Hematopoietic multipotent progenitor cell treated with erythropoietin and hydrocortisone succinate and interleukin-3 and kit ligand, for 6 days (in vitro differentiated cells): ENCODE measurements at places on chromosomes 2 and 18.

- no peak for DNase-seq
Observed at GRCh38 chr2:119259296-119259860, 35.7 kb downstream of the STEAP3 start.

DNA sequence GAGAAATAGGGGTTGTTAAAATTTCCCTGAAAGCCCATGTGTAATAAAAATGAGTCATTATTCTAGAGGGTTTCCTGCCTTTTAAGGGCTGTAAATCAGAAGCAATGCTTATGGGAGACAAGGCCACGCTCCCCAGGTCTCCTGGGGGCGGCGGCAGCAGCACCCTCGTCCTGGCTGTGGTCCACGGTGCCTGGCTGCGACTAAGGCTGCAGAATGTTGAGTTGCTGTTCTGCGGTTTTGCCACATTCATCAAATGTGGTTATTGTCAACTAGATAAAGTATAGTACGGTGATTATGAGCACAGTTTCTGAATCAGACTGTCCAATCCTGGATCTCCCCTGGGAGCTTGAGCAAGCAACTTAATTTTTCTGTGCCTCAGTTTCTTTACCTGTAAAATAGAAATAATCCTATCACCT is 11.9 kb upstream of the AGFG1 start:
- DNase-seq = peak; percentile 83

GRCh38 chr18:48673853-48674721 is 135.3 kb downstream of the CTIF start:
- peak; percentile 47 for DNase-seq

- DNase-seq = no peak
Observed at GRCh38 chr2:240121675-240122074, 14.4 kb downstream of the COPS9 start.

GRCh38 chr2:241882091-241882625 is 12.6 kb downstream of the RTP5 start:
- peak; percentile 64 for DNase-seq

- DNase-seq = peak; percentile 65
Observed at GRCh38 chr2:199932312-199932855, 21.3 kb downstream of the C2orf69 start.

- no peak for DNase-seq
Observed at GRCh38 chr2:127166231-127166860, 53.8 kb downstream of the CYP27C1 start.

DNA sequence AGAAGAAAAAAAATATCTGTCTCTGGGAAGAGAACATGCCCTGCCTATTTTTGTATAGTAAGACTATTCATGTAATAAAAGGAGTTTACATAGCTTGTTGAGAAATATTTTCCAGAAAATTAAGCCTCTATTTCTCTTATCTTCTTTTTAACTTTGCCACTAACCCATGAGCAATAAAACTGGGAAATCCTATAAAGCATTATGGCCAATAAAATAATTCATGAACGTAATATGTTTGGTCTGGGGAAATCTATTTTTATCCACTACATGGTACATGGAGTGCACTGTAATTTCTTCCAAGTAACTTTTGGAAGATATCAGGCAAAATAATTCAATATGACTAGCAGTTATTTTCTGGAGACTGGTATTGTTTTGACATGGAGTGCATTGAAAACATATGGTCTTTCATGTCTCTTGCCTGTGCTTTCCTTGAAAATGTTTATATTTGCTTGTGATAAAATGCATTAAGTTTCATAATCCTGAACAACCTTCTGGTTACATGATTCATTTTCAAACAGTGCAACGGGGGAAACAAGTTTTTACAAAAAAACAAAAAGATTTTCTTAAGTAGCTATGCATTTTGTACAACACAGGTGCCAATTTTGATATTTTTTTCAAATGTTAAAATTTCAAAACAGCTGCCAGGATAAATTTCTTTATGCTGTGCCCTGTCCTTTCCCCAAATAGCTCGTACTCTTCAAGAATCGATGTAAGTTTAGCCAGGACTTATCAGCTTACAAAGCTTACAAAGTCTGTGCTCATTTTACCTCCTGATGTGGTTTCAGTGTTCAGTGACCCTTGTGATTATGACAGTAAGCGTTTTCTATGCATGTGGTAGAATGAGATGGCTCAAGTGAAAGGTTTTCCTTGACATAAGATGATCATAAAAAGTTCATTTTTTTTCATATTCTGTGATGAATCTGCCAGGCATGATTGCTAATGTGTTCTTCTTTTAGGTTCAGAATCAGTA is 194.5 kb downstream of the UBE2E3 start:
- DNase-seq = no peak

GRCh38 chr18:13545955-13546354 is 180.4 kb downstream of the FAM210A start:
- DNase-seq = no peak

DNA sequence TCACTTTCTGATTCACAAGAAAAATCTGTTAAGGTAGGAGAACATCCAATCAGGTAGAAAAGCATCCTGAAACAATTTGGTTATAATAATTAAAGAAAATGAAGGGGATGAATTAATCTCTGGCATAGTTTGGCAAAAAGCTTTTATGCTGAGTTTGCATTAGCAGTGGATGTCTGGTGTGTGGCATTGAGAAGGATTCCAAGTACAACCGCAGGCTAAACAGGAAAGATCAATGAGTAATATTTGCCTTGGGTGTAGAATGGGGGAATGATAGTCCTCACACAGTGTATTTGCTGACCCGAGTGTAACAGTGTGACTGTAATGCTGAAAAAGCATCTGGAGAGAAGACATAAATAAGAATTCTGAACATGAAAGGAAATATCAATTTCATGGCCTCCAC is 68.3 kb upstream of the SESTD1 start:
- no peak for DNase-seq

DNA sequence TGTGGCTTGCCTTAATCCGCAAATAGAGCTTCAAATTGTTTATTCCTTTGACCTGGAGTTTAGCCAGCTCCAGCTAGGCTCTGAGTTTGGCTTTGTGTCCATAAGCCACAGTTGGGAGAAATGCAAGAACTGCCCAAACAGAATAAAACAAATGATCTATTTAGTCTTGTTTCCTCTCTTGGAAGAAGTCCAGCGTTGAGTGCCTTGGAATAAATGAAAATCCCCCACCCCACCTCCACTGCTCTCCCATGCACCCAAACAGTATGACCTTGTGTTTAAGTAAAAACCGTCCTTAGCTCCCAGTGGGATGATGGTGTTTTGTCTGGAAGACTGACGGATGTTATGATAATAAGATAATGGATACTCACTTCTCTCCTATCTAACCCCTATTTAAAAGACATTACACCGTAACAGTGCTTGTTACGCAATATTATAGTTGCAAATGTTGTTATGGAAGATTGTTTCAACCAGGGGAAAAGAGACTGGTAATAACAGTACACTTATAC is 3.2 kb upstream of the SERPINE2 start:
- no peak for DNase-seq

- no peak for DNase-seq
Observed at GRCh38 chr18:3528231-3528630, 78.3 kb downstream of the TGIF1 start.

DNA sequence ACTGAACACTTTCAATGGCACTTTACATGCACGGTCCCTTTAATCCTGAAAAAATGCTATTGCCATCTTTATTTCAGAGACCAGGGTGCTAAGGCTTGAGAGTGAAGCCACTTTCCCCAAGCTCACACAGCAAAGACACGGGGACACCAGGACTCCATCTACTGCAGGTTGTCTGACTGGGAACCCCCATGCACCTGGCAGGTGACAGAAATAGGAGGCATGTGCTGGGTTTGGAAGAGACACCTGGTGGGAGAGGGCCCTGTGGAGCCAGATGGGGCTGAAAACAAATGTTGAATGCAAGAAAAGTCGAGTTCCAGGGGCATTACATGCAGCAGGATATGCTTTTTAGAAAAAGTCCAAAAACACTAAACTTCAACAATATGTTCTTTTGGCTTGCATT is 5.2 kb upstream of the EHD3 start:
- DNase-seq = no peak

DNA sequence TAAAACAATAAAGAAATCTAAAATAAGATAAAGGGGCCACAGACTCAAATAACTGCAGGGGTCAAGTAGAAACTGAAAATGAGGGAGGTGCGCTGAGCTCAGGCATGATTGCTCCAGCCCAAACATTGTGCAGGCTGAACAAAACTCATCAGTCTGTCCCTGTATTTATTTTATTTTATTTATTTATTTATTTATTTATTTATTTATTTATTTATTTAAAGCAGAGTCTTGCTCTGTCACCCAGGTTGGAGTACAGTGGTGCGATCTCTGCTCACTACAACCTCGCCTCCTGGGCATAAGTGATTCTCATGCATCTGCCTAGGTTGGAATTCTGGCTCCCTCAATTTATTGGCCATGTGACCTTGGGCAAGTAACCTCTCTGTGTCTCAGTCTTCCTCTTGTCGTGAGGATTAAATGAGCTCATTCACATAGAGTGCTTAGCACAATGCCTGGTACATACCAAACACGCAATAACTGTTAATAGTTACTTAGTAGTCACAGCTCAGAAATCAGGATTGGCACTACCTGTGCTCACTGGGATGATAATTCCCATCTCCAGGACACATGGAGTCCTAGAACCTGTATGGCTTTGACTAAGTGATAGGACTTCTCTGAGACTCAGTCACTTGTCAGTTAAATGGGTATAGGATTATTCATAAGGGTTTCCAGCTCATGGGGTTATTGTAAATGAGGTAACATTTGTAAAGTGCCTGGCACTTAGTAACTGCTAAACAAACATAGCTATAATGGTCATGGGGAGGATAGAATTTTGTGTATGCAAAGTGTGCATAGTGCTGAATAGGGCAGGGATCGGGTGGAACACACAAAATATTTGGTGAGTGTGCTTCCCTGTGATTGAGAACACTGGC is 6.0 kb downstream of the SPEG start:
- no peak for DNase-seq

GRCh38 chr2:120682654-120683053 is 53.0 kb upstream of the GLI2 start:
- no peak for DNase-seq

DNA sequence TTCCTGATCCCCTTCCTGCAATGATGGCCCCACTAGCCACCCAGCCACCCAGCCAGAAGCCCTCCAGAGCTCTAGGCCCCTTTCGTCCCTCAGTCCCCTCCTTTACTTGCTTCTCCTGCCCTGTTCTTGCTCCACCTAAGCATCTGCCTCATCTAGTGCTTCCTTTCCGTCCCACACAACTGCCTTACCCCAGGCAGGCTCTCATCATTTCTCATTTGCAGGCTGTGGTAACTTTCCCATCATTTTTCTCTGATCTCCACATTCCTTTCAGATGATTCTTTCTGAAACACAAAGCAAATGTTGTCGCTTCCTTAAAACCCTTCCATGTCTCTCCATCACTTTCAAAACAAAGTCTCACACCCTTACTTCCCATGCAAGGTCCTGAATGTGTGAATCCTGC is 459.8 kb downstream of the METTL4 start:
- no peak for DNase-seq

GRCh38 chr2:197934261-197934933 is 130.0 kb downstream of the PLCL1 start:
- no peak for DNase-seq

GRCh38 chr2:23940718-23941620 is 706 bp downstream of the UBXN2A start:
- DNase-seq = peak; percentile 67

- DNase-seq = no peak
Observed at GRCh38 chr2:206422493-206422892, 20.8 kb upstream of the ADAM23 start.

GRCh38 chr2:56047136-56047535 is 123.6 kb upstream of the EFEMP1 start:
- DNase-seq = no peak
